ENCODE measurements at places on chromosomes 7 and 10. TPM values are rescaled to one million over a fixed set of nuclear protein-coding genes. Genes with fewer than 3 reads are reported as not detected.

DNA sequence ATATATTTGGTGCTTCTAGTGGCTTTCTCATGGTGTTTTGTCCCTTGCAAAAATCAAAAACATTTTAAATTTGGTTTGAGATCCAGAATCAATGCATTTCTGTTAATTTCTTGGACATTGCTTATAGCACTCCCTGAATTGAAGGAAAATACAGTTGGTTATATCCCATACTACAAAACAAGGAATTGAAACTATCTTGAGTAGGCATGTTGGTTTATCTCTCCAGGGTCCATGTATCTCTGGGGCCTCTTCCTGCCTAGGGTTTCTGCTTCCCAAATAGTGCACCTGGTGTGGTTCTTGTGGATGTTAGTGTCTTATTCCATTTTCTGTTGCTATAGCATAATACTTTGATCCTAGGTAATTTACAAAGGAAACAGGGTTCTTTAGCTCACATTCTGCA is 212.4 kb downstream of the CAMK1D start:
- peaks cover 12% of the 10 kb centered on the region for H3K4me1 ChIP-seq
- H3K27ac ChIP-seq = no peak overlapping the region
- H3K4me3 ChIP-seq = no peak overlapping the region
- no peaks in the 10 kb centered on the region for H3K36me3 ChIP-seq

- H3K4me3 ChIP-seq = no peak overlapping the region
- no peak for DNase-seq
- H3K4me1 ChIP-seq = peaks cover 21% of the 10 kb centered on the region
- H3K27me3 ChIP-seq = peaks cover 17% of the 10 kb centered on the region
- no peaks in the 10 kb centered on the region for H3K36me3 ChIP-seq
Observed at GRCh38 chr10:71526653-71527052, 129.9 kb downstream of the CDH23 start.

- no peaks in the 10 kb centered on the region for H3K36me3 ChIP-seq
- no peak overlapping the region for H3K4me3 ChIP-seq
- DNase-seq = no peak
- no peak overlapping the region for H3K27ac ChIP-seq
- no peaks in the 10 kb centered on the region for H3K4me1 ChIP-seq
- H3K27me3 ChIP-seq = no peaks in the 10 kb centered on the region
Observed at GRCh38 chr7:37234928-37235327, 213.7 kb downstream of the ELMO1 start.

SPDYE9 gene
- not detected for total RNA-seq

NPY4R2 gene
- total RNA-seq = not detected

All from astrocyte (in vitro differentiated cells and primary cell).